Breast epithelium (tissue), 4 donors: ENCODE measurements at places on chromosomes 12 and 14. TPM values are rescaled to one million over a fixed set of nuclear protein-coding genes. Genes with fewer than 3 reads are reported as not detected.

Gene FAM186B
- 0.59 TPM for total RNA-seq

Gene CLEC4D
- 0.15 TPM for total RNA-seq

Gene TAS2R13
- total RNA-seq = 5.9 TPM

Gene SMOC1
- 32.6 TPM for total RNA-seq

Gene PMCH
- not detected for total RNA-seq

Gene SDR9C7
- not detected for total RNA-seq

Gene DUSP16
- 10.9 TPM for total RNA-seq

Gene TMCC3
- 8.9 TPM for total RNA-seq

Gene RFX4
- not detected for total RNA-seq

Gene SYT1
- 1.6 TPM for total RNA-seq

Gene RITA1
- total RNA-seq = 22.4 TPM

Gene RBP5
- 2.9 TPM for total RNA-seq

Gene NANOG
- not detected for total RNA-seq

Gene IL23A
- total RNA-seq = not detected

Gene DBX2
- 0.73 TPM for total RNA-seq

Gene PIWIL1
- not detected for total RNA-seq

Gene RDH12
- total RNA-seq = not detected

Gene SAV1
- 76.0 TPM for total RNA-seq

Gene SERPINA12
- total RNA-seq = not detected
